ENCODE measurements at places on chromosomes 1 and 21.

- DNase-seq, result peak; percentile 14
Measured at GRCh38 chr1:87644579-87645190, 316.0 kb downstream of the LMO4 start.

- DNase-seq, result no peak
Measured at GRCh38 chr1:10682449-10683309, 113.8 kb downstream of the CASZ1 start.

- DNase-seq, result no peak
Measured at GRCh38 chr21:43348170-43348766, 78.7 kb downstream of the SIK1 start.

- DNase-seq, result no peak
Measured at GRCh38 chr1:164163289-164163849, 395.6 kb upstream of the PBX1 start.

GRCh38 chr1:219330669-219331068 is 157.0 kb downstream of the LYPLAL1 start:
- DNase-seq, result no peak

- no peak for DNase-seq
Measured at GRCh38 chr1:110207831-110208230, 2.3 kb upstream of the KCNC4 start.

GRCh38 chr1:104624538-104624937 is 874.8 kb downstream of the AMY1C start:
- DNase-seq, result no peak

GRCh38 chr1:170568197-170568596 is 36.2 kb downstream of the GORAB start:
- DNase-seq, result no peak

GRCh38 chr1:158932171-158932570 is 819 bp downstream of the PYHIN1 start:
- DNase-seq, result no peak

DNA sequence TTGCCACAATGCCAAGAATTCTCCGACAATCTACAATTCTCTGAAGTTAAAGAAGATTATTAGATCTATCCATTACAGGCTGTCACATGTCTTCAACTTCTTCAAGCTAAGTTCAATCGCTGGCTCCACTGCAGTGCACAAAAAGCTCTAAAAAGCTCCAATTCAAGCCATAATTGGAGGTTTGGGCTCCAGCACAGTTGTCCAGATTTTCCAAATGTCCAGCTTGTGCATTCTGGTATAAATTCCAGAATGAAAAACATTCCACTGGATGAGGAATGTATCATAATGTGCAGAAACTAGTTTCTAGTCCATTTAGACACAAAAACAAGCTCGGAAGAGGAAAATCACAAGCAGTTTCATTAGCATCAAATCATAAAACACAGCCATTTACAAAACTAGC is 138.6 kb downstream of the NRIP1 start:
- DNase-seq, result no peak

DNA sequence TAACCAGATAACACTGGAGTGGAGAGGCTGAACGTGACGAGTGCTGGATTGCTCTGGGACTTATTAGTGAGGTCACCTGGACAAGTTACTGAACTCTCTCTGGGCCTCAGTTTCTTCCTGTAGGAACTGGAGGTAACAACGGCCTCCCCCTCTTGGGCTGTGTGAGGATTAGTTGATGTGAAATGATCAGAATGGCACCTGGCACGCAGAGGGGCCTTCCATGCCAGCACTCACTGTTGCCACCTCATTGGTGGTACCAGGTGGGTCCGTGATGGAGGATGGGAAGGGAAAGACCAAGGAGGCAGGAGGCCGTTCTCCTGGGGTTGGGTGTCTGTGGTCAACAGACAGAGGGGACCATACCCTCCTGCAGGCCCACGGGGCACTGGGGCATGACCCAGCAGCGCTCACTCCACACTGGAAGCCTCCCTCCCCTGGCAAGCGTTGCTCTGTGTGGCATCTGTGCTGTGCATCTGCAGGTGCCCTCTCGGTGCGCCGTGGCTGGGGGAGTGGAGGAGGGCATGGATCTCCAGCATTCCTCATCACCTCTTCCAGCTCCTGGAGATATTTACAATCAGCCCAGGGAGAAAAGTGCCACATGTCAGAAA is 349.5 kb upstream of the VAMP3 start:
- DNase-seq, result no peak

DNA sequence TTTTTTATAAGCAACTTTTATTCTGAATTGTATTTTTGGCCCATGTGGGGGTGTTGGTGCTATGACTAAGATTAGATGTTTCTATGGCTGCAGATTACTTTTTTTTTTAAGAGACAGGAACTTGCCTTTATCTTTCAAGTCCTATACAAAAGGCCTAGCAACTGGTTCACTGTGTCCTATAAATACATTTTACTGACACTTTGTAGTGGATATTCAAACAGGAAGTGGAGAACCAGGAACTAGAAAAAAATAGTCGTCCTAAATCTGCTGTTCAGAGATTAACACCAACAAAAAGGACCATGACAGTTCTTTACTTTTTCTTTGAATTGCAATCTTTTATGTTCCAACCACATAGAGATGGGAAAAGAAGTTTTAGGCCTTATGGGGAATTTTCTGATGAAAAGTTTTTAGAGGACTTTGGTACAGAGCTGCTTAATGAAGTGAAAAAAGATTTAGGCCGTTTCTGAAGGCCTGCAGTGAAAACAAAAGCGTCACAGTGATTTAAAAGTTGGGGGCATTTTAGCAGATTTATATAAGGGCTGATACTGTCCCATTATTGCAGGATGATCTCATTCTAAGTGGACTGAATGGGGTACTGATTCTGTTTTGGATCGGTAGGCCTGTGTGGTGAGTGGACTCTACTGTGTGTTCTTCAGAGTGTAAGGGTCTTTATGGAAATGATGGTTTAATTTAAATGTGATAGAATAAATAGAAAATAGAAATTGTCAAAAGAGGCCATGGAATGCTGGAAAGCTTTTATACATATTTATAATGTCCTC is 136.4 kb upstream of the DEPDC1 start:
- no peak for DNase-seq

- DNase-seq, result no peak
Measured at GRCh38 chr21:42417533-42417932, 13.8 kb downstream of the UBASH3A start.

DNA sequence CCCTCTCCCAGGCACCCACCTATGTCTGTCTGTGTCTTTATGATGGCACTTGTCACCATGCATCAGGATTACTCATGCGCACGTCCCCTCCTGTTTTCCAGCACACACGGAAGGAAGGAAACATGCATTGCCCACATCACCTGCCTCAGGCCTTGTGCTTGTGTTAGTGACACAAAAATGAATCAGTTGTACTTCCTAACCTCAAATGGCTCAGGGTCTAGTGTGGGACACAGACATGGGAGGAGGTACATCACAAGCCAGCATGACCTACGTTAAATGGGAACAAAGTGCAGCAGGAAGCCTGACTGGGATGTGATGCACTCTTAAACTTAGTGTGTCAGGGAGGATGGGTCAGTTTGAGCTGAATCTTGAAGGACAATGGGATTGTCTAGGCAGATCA is 126.7 kb downstream of the TRABD2B start:
- no peak for DNase-seq

DNA sequence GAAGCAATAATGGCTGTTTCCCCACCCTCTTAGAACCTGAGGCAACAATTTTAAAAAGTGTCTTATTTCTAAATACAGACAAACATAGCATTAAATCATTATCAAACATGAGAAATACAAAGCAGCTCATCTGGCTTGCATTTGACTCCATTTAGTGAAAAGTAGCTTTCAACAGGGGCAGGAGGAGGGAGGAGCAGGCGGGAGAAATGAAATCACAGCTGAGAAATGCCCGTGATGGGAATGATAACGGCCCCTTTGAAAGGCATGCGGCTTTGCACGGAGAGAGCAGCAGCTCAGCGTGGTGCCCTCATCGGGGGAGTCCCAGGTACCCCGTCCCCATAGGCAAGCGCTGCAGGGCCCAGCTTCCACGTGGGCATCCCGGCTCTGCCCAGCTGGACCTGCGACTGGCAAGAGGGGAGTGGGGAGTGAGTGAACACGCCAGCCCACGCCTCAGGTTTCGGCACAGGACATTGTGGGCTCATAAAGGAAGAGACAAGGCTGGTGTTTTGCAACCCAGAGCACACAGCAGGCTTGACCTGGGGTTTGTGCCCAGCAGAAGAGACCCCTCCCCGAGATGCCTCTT is 134.6 kb downstream of the NPHP4 start:
- no peak for DNase-seq

- DNase-seq, result no peak
Measured at GRCh38 chr21:44650265-44650972, 4.0 kb downstream of the KRTAP12-4 start.

GRCh38 chr1:242239398-242239797 is 240.5 kb upstream of the MAP1LC3C start:
- DNase-seq, result no peak

DNA sequence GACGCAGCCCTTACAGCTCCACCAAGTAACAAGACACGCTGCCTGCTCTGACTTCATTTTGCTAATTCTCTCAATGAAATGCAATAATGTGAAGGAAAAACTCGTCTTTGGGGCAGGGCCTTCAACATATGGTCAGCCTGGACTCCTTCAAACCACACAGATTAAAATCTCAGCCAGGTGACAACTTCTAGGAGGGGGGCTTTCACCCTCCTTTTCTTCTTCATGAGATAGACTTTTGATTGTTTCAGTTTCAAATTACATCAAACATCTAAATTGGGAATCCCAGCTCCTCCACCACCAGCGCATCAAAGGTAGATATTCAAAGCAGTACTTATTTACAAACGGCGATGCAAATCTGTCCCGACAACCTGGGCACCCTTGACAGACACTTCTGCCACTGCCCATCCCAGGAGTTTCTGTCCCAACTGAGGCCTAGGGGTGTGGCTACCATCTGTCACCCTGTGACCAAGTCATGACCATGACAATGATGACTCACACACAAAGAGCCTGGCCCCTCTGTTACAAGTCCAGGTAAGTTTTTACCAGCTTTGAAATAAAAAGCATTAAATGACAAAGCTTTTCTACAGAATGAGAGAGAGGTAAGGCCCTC is 29.7 kb downstream of the SSBP3 start:
- DNase-seq, result no peak

DNA sequence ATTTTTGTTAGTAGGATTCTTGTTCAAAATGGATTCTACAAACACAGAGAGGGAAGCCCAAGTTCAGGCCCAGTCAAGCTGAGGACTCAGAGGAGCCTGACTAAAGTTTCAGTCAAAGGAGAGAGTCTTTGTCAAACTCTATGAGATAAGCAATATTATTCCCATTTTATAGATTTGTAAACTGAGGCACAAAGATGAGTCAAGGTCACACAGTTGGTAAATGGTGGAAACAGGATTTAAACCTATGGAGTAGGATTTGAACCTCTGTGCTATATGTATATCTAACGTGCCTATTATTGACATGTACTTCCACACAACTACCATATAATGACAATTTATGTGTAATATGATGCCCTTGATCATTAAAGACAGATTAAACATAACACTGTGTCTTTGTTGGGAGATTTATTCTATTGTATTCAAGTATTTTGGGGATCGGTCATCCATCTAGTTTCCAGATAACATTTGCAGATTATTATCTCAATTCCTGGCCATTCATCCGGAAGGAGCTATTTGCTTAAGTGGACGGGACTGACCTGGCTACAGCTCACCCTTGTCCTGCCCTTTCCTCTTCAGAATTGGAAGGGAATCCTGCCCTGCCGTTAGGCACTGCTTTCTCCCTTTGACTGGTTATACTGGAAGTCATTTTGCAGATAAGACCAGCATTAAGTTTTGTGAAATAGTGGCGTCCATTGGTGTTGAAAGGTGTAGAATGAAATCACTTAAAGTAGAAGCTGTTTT is 86.1 kb upstream of the LMO4 start:
- DNase-seq, result no peak

GRCh38 chr1:48940962-48941732 is 164.5 kb upstream of the BEND5 start:
- no peak for DNase-seq

GRCh38 chr21:45255381-45256020 is 32.2 kb downstream of the POFUT2 start:
- no peak for DNase-seq

DNA sequence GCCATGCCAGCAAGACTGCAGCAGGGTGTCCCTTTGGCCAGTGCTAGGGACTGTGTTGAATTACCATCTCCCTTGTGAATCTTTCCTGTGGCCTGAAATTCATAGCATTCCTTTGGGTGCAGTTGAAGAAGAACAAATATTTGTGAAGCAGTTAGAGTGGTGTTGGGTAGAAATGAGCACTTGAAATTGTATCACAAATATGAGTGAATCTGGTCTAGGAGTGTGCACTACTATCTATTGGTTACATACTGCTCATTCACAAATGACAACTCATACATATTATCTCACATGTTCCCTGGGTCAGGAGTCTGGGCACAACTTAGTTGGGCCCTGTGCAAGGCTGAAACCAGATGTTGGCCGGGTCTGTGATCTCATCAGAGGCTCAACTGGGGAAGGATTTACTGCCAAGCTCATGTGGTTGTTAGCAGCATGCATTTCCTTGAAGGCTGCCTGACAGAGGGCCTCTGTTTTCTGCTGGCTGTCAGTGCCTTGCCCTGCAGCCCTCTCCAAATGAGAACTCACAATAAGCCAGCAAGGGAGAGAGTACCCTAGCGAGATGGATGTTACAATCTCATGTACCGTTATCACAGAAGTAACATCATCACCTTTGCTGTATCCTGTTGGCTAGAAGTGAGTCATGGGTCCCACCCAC is 23.8 kb downstream of the AJAP1 start:
- no peak for DNase-seq

DNA sequence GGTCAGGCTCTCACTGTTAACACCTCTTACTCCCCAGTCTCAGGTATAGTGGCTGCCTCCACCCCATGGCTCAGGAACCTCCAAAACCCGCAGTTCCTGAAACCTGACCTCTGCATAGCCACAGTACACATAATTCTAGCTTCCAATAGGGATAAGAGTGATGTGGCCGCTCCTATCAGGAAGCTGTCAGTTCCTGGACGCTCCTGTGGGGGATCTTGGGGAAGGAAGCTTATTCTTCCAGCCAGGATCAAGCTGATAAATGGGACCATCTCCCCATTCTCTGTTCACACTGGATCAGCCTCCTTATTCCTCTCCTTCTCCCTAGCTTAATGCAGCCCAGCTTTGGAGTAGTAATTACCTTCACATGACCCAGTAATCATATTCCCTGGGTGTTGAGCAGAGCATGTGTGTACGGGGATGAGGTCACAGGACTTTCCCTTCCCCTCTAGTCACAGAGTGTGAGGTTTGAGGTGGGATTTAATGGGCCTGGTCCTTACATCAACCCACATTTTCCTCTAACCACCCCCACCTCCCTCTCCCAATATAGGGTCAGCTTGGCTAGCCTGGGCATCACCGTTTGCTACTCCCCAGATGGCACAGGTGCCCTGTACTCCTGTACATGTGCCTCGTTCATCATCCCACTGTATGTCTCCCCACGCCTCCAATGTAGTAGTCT is 7.0 kb upstream of the POU3F1 start:
- DNase-seq, result no peak

GRCh38 chr1:212611000-212611948 is 2.7 kb downstream of the ATF3 start:
- DNase-seq, result no peak

DNA sequence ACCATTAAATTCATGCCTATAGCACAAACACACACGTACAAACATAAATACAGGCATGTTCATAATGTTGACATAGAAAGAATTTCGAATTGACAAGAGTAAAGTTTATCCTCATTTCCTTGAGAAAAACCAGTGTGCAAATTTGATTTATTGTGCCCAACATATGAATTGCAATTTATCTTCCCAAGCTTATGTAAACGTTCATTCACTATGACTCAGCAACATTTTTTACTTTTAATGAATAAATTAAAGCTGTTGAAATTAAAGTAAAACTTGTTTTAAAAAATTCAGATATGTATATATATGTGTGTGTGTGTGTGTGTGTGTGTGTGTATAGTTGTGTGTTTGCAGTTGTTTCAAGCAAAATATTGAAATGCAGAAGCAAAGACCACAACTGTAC is 1067.9 kb downstream of the BRINP3 start:
- DNase-seq, result no peak

Measured in AG04449 (cell line).